Stimulated activated CD4-positive, alpha-beta T cell treated with anti-CD3 and anti-CD28 coated beads, Interleukin-12 subunit alpha, Interleukin-12 subunit beta, amount 100 ng/mL, for 4 hours (primary cell): ENCODE measurements at places on chromosomes 5 and 9.

DNA sequence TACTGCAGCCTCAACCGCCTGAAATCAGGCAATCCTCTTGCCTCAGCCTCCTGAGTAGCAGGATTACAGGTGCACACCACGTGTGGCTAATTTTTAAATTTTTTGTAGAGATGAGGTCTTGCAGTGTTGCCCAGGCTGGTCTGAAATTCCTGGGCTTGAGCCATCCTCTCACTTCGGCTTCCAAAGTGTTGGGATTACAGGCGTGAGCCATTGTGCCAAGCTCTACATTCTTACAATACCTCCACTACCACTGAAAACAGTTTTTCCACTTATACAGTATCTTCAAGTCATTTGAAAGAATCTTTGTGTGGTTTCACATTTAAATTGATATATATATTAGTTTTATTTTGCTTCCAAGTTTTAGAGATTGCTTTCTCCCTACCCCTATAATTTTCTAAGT is 42.6 kb downstream of the LARP1 start:
- no peak for DNase-seq

DNA sequence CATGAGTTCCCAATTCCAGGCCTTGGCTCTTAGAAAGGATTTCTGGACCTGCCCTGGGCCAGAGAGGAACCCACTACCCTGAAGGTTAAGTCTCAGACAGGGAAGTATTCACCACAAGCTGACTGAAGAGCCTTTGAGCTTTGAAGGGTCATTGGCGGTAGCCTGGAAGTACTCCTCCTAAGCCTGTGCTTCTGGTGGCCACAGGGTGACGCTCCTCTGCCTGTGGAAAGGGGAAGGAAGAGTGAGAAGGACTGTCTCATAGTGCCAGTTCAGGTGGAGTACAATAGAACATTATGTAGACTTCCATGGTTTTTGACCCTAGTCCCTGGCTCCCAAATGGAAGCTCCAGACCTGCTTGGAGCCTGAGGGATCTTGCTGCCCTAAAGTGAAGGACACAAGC is 1233.2 kb upstream of the CDH6 start:
- DNase-seq: no peak

DNA sequence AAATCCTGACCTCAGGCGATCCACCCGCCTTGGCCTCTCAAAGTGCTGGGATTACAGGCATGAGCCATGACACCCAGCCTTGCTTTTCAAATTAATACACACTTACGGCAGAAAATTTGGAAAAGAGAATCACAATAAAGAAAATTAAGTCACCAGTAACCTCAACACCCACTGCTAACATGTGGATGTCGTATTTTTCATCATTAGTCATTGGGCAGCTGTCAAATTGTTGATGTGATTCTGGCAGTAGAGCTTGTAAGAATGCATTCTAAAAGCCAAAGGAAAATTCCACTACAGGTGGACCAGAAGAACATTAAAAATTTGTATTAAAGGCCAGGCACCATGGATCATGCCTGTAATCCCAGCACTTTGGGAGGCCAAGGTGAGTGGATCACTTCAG is 237.3 kb upstream of the TUT7 start:
- DNase-seq: no peak

- no peak for DNase-seq
Measured at GRCh38 chr5:131810510-131811249, 13.9 kb upstream of the FNIP1 start.

GRCh38 chr5:172437445-172438318 is 16.6 kb downstream of the SH3PXD2B start:
- no peak for DNase-seq

GRCh38 chr5:129460936-129461710 is 1.0 kb downstream of the ADAMTS19 start:
- no peak for DNase-seq

DNA sequence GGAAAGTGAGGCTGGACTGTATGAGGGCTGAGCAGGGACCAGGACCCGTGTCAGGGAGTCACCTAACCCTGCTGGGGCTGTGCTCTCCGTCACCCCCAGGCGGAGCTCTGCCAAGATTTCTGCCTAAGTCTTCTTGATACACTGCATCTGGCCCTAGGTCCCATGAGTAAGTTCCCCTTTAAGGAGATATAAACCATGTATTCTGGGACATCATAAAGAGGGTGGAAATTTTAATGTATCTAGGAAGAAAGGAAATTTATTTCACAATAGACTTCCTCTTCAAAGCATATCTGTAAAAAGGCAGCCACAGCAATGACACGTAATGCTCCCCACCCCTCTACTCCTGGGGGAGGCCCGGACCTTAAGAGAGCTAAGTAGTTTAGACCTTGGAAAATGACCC is 183.4 kb downstream of the FBXL7 start:
- no peak for DNase-seq

GRCh38 chr9:126500600-126501382 is 112.9 kb upstream of the LMX1B start:
- DNase-seq: peak; percentile 71

- no peak for DNase-seq
Measured at GRCh38 chr5:79568632-79569190, 43.5 kb upstream of the TENT2 start.

DNA sequence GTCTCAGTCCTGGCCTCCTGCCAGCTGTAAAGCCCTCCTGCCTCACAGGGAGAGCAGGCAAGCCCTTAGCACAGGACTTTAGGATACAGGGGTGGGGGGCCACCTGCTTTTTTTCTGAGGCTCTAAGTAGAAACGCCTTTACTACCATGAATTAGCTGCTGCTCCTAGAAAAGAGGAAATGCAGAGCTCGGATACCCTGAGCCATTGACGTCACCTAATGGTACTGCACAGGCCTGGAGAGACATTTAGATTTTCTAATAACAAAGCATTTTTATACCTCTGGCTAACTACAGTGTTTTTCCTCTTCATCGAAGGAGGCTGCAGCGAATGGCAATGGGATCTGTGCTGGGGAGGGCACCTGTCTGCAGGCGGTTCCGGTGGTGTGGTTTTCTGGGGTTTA is 137.0 kb downstream of the WDR41 start:
- no peak for DNase-seq

DNA sequence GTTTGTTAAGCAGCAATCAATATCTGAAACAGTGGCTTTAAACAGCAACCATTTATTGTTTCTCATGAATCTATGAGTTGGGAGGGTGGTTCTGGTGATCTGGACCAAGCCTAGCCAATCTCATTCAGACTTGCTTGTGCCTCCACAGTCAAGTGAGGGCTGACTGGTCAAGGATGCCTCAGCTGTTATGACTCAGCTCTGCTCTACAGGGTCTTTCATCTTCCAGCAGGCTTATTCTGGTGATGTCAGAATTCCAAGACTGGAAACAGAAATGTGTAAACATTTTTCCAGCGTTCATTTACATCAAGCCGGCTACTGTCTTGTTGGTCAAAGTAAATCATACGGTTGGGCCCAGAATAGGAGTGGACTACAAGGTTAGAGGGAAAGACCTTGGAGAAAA is 2.5 kb upstream of the PIP5K1B start:
- no peak for DNase-seq

GRCh38 chr5:34848230-34848629 is 9.3 kb downstream of the TTC23L start:
- DNase-seq: no peak

DNA sequence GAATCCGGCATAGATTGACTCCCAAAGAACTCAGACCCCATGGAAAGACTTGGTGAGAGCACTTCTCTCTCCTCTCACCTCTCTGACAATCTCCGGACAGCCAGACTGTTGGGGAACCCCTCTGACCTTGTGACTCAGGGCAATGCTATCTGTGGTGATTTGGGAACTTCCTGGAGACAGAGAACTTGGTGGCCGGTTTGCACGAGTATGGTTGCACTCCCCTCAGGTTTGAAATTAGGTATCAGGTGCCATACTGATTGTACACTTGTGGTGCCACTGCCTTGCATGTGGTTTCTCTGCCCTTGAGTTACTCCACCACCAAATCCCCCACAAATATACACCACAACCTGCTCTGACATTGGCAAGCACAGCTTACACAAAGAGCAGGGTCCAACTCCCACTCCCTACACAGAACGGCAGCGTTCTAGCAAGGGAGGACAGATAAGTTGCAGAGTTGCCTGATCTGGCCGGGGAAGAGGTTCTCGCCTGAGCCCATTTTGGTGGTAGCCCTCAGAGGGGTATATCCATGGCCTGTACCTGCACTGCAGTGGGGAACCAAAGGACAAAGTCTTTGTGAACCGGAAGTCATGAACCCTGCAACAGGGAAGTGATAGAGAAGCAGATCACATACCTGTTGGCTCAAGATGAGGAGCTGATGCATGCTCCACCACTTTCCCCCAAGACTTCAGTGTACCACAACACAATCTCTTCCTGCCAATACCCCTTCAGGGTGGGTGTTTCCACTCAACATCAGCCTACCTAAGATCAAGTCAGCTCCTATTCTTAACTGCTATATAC is 255.1 kb downstream of the MCTP1 start:
- DNase-seq: no peak

DNA sequence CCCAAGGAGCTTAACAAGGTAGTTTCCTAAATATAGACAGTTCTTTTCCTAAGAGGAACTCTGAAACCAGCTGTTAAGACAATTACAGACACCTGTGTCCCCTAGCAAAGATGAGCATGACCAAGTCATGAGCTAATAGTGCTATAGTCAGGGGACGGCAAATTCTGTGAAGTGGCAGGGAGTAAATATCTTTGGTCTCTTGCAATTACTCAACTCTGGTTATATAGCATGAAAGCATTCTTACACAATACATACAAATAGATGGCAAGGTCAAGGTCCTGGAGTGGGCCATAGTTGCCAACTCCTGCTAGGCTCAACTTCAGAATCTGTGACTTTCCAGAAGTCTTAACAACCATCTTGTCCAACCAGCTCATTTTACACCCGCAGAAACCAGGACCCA is 103.7 kb downstream of the RFK start:
- DNase-seq: no peak

DNA sequence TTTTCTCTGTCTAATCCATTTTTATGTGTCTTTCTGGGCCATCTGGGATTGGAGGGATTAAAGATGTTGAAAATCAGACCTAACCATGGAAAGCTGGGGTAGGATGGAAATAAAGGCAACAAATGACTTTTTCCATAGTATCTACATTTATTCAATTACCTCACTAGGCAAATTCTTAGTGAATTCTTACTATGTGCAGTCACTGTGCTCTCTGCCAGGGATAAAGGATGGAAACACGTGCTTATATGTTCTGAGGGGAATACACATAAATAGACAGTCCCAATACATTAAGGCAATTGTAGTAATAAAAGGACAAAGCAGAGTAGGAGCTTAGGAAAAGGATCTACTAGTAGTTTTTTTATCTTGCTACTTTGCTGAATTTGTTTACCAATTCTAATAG is 214.2 kb downstream of the PRR16 start:
- no peak for DNase-seq

- no peak for DNase-seq
Measured at GRCh38 chr9:16092142-16093091, 539.6 kb downstream of the CCDC171 start.

DNA sequence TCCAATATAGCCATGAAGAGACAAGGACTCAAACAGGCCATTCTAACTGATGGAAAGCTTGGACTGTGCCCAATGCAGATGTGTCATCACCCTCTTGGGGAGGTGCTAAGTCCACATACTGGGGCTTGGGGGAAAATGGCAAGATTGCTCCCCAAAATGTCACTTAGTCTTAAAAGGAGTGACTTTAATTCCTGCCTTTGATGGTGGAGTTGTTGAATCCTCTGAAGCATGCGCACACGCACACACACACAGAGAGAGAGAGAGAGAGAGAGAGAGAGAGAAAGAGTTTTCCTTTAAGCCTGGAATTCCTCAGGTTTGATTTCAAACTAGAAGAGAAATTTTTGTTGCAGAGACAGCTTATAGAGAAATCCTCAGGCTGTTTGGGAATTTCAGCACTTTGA is 161.9 kb upstream of the GAS1 start:
- DNase-seq: no peak

GRCh38 chr9:86763791-86764190 is 183.5 kb downstream of the GAS1 start:
- DNase-seq: no peak

DNA sequence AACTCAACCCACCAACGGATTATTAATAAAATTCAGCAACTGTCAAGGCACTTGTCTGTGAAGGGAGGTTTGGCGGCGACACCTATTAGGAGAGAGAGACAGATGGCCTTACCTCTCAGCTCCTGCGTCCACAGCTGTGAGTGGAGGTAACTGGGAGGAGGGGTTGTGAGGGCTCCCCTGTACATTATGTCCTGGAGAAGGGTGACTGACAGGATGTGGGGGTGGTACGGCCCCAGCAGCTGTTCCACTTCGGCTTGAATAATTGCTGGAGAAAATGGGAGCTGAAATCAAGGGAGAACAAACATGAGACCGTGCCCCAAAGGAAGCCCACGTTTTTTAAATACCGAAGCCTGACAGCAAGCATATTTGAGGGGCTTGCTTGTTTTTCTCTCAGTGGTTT is 353.5 kb upstream of the RFX3 start:
- no peak for DNase-seq

DNA sequence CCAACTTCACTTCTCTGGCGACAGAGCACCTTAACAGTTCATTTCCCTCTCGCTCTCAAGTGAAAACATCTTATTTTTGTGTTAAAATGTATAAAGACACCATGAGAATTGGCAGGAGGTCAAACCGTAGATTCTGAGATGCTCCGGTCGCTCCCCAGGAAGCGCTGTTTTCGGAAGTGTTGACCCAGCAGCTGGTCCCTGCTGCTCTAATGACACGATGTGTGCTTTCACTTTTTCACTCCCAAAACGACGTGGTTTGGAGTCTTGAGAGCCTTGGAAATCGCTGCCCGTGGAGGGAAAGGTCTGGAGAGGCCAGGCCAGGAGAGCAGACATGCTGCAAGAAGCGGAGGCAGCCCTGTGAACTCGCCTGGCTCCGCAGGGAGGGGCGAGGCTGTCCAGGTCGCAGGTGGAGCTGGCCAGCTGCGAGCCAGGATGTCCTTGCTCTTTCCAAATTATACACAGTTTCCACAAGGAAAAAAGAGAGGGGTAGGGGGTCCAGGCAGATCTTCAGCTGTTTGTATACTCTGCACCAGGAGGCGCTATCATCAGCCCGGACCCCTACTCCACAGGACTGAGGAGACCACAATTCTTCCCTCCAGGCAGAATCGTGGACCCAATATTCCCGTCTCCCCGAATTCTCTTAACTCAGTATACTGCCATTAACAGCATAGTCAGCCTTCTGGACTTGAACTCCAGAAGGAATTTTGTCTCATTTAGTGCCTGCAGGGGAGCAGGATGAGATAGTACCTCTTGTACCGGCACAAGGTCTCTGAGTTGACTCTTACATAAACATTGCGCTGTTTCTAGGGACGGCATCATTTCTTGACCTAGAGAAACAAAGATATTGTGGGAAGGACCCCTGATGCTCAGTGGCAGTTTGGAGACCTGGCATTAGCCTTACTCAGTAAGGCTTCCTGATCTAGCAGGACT is 248.6 kb upstream of the ANKRD55 start:
- peak; percentile 9 for DNase-seq

DNA sequence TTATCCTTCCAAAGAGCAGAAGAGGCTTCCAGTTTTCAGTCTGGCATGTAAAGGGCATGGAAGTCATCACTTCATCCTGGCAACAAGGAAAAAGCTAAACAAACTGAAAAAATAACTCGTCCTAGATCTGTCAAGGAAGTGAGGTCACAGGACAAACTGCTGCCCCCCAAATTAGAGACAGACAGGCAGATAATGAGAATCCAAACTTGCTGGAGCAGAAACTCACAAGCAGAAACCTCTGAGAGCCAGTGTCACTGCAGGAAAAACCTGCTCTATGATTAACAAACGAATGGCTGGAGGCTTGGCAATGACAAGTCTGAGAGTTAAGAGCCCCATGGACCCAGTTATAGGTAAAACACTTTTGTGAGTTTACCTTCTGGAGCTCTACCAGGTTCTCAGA is 18.9 kb upstream of the MLANA start:
- no peak for DNase-seq
